ENCODE measurements at places on chromosomes 4 and X. TPM values are rescaled to one million over a fixed set of nuclear protein-coding genes. Genes with fewer than 3 reads are reported as not detected.
A peak's percentile ranks its signal among the peaks of the same experiment; 100 is the strongest.

The PCDH10 gene
- polyA plus RNA-seq, result not detected

The NXF3 gene
- not detected for polyA plus RNA-seq

DNA sequence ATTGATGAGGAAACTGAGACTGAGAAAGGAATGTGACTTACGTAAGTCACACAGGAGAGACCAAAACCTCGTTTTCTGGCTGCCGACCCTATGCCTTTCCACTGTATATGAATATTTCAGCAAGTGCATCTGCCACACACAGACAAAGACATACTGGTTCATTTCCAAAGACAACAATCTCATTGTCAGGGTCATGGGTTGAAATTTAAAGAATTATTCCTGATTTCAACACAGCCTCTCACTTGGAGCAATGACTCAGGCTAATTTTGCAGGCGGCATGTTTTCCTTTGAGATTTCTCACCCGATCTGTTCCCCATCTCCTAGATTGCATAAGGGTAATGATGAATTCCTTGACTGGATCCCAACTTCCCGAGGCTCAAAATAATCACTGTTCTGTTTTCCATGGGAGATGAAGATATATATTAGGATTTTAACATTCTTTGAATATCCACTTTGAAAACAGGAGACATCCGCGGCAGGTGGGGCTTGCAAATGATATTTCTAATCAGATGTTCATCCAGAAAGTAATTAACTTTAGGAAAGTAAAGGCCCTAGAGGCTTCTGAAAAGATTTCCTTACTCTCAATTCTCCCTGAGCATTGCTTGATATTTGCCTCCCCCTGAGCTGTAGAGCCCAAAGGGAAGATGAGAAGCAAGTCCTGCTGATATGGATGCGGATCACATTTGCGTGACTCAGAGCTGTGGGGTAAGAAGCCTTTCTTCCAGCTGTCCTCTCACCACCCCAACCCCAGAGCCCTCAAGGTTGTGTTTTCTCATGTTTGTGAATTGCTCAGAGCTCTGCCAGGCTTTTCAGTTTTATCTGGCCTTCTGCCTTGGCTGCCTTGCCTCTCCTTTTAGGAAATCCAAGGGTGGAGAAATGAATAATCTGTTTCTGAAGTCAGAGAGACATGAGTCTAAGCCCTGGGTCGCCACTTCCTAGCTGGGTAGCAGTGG is 361.1 kb upstream of the BOD1L1 start:
- H3K4me3 ChIP-seq, result no peak overlapping the region
- no peaks in the 10 kb centered on the region for H3K36me3 ChIP-seq
- H3K4me1 ChIP-seq, result no peaks in the 10 kb centered on the region
- no peaks in the 10 kb centered on the region for H3K27me3 ChIP-seq
- H3K27ac ChIP-seq, result no peak overlapping the region

GRCh38 chr4:79296768-79297428 is 29.0 kb downstream of the NAA11 start:
- H3K27ac ChIP-seq, result no peak overlapping the region
- no peaks in the 10 kb centered on the region for H3K4me1 ChIP-seq
- no peak for DNase-seq
- no peak overlapping the region for H3K4me3 ChIP-seq
- no peaks in the 10 kb centered on the region for H3K36me3 ChIP-seq

DNA sequence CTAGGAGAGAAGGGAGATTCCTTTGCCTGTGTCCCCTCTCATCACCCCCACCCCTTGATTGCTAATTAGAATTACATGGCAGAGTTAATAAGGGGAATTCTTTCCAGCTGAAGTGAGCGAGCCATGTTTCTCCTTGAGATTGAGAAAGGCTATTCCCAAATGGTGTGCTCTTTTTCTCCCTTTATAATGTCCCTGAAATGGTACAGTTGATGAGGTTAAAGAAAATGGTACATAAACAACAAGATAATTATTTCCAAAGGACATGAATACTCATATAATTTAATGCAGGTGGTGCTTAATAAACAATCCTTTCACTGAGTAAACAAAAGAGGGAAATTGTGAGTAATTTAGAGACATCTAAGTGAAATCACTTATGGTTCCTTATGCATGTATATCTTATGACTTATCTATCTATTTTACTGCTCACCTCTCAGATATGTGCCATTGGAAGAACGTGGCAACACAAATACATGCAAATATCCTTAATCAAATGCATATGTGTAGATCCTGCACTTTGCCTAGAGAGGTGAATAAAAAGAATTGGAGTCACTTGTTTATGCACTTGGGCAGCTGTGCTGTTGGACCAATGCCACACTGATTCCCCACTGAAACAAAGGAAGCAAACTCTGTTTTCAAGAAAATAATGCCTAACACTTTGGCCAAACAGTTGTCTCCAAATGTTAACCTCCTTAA is 106.6 kb upstream of the WDR44 start:
- H3K4me3 ChIP-seq, result no peak overlapping the region
- no peak for DNase-seq
- H3K4me1 ChIP-seq, result no peaks in the 10 kb centered on the region
- no peaks in the 10 kb centered on the region for H3K36me3 ChIP-seq
- H3K27me3 ChIP-seq, result no peaks in the 10 kb centered on the region

DNA sequence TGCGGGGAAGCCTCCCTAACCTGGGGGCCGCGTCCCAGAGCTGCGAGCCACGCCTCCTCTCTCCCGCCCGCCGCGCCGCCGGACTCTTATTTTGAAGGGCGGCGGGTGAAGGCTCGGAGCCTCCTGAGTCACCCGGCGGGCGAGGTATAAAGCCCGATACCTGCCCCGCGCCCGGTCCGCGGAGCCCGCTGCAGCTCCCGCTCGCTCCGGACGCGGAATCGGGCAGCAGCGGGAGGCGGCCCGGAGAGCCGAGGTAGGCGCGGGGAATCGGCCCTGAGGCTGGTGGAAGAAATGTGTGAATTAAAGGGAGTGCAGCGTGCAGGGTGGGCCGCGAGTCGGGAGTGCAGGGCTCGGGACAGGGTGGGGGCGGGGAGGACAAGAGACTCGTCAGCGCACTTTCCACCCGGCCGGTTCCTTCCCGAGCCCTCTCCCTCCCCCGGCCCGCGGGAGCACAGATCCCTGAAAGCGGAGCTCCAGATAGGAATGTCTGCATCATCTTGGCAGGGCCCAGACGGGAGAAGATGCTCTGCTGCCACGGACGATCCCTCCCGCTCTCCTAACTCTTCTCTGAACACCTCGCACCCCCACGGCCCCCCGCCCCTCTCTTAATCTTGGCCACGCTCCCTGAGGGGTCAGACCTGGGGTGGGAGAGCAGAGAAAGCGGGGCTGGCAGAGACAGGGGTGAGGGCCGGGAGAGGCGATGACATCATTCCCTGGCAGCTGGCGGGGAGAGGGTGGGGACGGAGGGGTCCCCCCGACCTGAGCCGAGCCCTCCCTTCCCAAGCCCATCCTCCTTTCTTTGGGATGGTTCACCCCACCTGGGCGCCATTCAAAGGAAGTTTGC is 177.9 kb downstream of the CBR4 start:
- DNase-seq, result no peak
- H3K4me3 ChIP-seq, result peak overlapping the region; percentile 59
- no peaks in the 10 kb centered on the region for H3K4me1 ChIP-seq
- H3K27ac ChIP-seq, result no peak overlapping the region
- H3K36me3 ChIP-seq, result no peaks in the 10 kb centered on the region
- peaks cover 2% of the 10 kb centered on the region for H3K27me3 ChIP-seq

DNA sequence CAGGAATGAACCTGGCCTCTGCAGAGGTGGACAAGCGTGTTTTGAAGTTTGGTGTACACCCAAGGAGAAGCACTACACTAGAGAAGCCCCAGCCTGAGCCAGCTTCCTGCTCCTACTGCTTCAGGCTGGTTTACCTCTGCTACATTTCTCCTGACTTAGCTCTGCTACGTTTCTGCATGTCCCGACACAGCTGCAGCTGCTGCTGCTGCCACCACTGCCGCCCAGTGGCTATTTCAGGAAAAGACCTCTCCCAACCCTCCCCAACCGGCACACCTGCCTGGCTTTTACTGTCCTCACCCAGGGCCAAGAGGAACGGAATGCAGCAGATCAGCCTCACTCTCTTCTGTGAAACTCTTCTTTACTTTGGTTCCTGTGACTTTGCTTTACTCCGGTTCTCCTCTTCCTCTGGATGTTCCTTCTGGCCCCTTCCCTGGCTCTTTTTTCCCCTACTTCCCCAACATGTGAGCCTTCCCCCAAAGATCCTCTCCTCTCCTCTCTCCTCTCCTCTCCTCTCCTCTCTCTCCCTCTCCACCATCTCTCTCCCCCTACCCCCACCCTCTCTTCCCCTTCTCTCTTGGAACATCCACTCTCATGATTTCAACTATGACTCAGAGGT is 3.1 kb upstream of the P2RY4 start:
- no peak overlapping the region for H3K4me3 ChIP-seq
- H3K27ac ChIP-seq, result no peak overlapping the region
- H3K36me3 ChIP-seq, result no peaks in the 10 kb centered on the region
- no peaks in the 10 kb centered on the region for H3K27me3 ChIP-seq
- no peaks in the 10 kb centered on the region for H3K4me1 ChIP-seq

DNA sequence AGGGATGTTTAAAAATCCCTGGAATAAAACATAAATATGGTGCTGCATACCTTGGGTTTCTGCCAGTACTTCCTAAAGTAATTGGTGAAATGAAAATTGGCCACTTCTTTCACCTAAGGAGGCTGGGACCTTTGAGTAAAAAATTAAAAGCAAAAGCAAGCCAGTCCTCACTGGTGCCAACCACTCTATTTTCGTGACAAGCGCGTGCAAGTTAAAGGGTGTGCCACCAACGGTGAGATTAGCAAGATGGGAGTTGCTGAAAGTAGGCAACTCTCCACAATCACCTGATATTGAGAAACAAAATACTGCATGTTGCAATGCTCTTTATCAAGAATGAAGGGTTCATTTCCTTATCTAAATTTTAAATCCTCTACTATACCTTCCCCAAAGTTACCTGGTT is 19.7 kb upstream of the RTL9 start:
- H3K36me3 ChIP-seq, result no peaks in the 10 kb centered on the region
- no peaks in the 10 kb centered on the region for H3K27me3 ChIP-seq
- no peak for DNase-seq

- no peaks in the 10 kb centered on the region for H3K4me1 ChIP-seq
- H3K27me3 ChIP-seq, result no peaks in the 10 kb centered on the region
- no peak for DNase-seq
- H3K4me3 ChIP-seq, result no peak overlapping the region
- H3K27ac ChIP-seq, result no peak overlapping the region
These were observed 45.8 kb downstream of the MGST2 start for GRCh38 chr4:139711461-139711860.

DNA sequence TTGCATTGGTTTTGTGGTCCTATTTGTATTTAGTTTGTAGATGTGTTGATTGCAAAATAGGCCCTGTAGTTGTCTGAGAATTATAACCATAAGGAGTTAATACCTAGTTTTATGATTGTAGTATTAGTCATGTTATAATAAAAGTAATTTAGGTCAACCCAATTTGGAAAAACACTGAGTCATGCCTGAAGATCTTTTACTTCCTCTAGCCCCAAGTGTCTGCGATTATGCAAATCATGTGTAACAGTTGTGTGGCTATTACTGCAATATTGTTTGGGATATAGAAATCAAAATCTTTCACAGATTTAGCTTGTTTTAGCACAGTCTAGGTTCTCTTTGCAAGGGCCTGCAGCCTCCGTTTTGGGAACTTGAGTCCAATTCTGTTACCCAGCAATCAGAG is 12.6 kb downstream of the SRD5A3 start:
- H3K4me1 ChIP-seq, result peaks cover 11% of the 10 kb centered on the region
- no peaks in the 10 kb centered on the region for H3K36me3 ChIP-seq
- H3K4me3 ChIP-seq, result no peak overlapping the region
- no peaks in the 10 kb centered on the region for H3K27me3 ChIP-seq
- H3K27ac ChIP-seq, result peak overlapping the region; percentile 17
- DNase-seq, result peak; percentile 5

DNA sequence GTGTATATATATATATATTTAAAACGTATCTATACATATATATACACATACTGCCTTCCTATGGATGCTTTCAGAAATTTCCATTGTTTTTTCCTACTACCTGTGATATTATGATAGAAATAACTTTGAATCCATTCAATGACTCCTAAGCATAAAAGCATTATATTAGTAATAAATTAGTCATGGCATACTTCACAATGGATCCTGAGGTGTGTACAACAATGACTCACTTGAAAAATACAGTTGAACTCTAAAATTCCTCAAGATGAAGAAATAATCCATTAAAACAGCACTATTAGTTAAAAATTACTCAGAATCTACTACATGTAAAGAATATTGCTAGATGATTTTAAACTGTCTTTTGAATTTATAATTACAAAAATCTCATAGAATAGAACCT is 201.1 kb downstream of the STPG2 start:
- H3K4me1 ChIP-seq, result no peaks in the 10 kb centered on the region
- H3K4me3 ChIP-seq, result no peak overlapping the region
- no peaks in the 10 kb centered on the region for H3K36me3 ChIP-seq
- DNase-seq, result no peak

- no peaks in the 10 kb centered on the region for H3K27me3 ChIP-seq
- peak; percentile 33 for DNase-seq
- no peaks in the 10 kb centered on the region for H3K36me3 ChIP-seq
- no peak overlapping the region for H3K27ac ChIP-seq
- no peaks in the 10 kb centered on the region for H3K4me1 ChIP-seq
These were observed 17.3 kb downstream of the APLN start for GRCh38 chrX:129637217-129638109.

- no peak overlapping the region for H3K4me3 ChIP-seq
- no peaks in the 10 kb centered on the region for H3K36me3 ChIP-seq
- no peaks in the 10 kb centered on the region for H3K27me3 ChIP-seq
- no peaks in the 10 kb centered on the region for H3K4me1 ChIP-seq
- H3K27ac ChIP-seq, result no peak overlapping the region
- no peak for DNase-seq
These were observed 226.7 kb downstream of the GRIA2 start for GRCh38 chr4:157447195-157447594.

GRCh38 chrX:9873360-9873759 is 87.1 kb downstream of the SHROOM2 start:
- H3K27ac ChIP-seq, result no peak overlapping the region
- H3K27me3 ChIP-seq, result no peaks in the 10 kb centered on the region
- H3K4me3 ChIP-seq, result no peak overlapping the region
- no peaks in the 10 kb centered on the region for H3K4me1 ChIP-seq

DNA sequence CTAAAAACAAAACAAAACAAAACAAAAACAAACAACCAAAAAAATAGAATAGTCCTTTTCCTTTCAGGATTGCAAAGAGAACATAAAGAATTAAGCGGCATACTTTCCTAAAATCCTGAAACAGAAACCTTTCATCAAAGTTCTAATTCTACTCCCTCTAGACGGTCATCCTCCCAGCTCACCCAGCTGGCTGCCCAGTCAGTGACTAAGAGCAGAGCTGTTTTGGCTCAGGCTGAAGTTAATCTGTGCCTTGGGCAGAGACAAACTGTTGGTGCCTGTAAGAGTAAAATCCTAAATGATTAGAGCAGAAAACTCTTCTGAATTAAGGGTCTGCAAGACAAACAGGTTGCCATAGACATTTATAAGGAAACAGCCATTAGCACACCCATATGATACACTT is 17.6 kb upstream of the WAS start:
- no peak for DNase-seq
- no peak overlapping the region for H3K4me3 ChIP-seq
- H3K27me3 ChIP-seq, result no peaks in the 10 kb centered on the region
- no peak overlapping the region for H3K27ac ChIP-seq
- H3K36me3 ChIP-seq, result no peaks in the 10 kb centered on the region
